ENCODE measurements at places on chromosomes 13 and 19.

- no peak for DNase-seq
Measured at GRCh38 chr13:51097353-51098043, 13.6 kb downstream of the C13orf42 start.

- no peak for DNase-seq
Measured at GRCh38 chr13:43831088-43831487, 44.3 kb upstream of the ENOX1 start.

DNA sequence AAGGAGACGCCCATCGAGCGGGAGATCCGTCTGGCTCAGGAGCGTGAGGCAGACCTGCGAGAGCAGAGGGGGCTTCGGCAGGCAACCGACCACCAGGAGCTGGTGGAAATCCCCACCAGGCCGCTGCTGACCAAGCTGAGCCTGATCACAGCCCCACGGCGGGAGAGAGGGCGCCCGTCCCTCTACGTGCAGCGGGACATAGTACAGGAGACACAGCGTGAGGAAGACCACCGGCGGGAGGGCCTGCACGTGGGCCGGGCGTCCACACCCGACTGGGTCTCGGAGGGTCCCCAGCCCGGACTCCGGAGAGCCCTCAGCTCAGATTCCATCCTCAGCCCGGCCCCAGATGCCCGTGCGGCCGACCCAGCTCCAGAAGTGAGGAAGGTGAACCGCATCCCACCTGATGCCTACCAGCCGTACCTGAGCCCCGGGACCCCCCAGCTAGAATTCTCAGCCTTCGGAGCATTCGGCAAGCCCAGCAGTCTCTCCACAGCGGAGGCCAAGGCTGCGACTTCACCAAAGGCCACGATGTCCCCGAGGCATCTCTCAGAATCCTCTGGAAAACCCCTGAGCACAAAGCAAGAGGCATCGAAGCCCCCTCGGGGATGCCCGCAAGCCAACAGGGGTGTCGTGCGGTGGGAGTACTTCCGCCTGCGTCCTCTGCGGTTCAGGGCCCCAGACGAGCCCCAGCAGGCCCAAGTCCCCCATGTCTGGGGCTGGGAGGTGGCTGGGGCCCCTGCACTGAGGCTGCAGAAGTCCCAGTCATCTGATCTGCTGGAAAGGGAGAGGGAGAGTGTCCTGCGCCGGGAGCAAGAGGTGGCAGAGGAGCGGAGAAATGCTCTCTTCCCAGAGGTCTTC, 7.1 kb downstream of the MISP start:
- no peak for DNase-seq

GRCh38 chr13:50543782-50544181, 299.7 kb downstream of the DLEU7 start:
- no peak for DNase-seq

GRCh38 chr19:15161028-15161984, 39.5 kb downstream of the NOTCH3 start:
- DNase-seq = no peak
